ENCODE measurements at places on chromosomes 5 and 9.
A peak's percentile ranks its signal among the peaks of the same experiment; 100 is the strongest.

DNA sequence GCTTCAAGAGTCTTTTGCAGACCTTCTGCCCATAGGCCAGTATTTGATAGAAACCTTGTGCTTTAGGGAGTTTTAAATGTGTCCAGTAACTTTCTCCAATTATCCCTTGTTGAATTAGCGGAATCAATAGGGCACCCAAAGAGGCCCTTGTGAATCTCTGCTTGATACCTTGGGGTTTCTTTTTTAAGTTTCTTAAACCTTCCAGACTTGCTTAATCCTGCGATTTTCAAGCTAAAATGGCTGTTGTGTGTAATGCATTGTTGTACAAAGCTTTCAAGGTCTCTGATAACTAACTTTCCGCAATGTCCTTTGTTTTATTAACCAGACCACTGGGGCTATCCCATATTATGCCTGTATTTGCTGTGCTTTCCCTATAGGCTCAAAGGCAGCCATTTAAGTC, 577.4 kb upstream of the RORB start:
- DNase-seq = no peak

- DNase-seq = no peak
These were observed 159.6 kb downstream of the ACTL7B start for GRCh38 chr9:108696156-108696555.

GRCh38 chr9:30925635-30926034, 1458.8 kb upstream of the ACO1 start:
- no peak for DNase-seq

GRCh38 chr5:142939884-142940283, 169.7 kb downstream of the ARHGAP26 start:
- no peak for DNase-seq

DNA sequence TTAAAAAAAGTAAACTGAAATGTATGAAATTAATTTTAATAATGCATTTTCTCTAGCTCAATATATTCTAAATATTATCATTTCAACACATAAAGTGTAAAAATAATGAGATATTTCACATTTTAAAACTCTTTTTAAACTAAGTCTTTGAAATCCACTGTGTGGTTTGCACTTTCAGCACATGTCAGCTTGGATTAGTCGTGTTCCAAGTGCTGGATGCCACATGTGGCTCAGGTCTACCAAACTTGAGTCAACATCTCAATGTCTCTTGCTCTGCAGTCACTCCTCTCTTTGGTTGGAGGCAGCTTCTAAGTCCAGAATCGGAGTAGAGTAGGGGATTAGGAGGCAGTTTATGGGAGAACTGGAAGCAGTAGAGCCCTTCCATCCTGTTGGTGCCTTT, 173.7 kb upstream of the ANKRD55 start:
- no peak for DNase-seq

DNA sequence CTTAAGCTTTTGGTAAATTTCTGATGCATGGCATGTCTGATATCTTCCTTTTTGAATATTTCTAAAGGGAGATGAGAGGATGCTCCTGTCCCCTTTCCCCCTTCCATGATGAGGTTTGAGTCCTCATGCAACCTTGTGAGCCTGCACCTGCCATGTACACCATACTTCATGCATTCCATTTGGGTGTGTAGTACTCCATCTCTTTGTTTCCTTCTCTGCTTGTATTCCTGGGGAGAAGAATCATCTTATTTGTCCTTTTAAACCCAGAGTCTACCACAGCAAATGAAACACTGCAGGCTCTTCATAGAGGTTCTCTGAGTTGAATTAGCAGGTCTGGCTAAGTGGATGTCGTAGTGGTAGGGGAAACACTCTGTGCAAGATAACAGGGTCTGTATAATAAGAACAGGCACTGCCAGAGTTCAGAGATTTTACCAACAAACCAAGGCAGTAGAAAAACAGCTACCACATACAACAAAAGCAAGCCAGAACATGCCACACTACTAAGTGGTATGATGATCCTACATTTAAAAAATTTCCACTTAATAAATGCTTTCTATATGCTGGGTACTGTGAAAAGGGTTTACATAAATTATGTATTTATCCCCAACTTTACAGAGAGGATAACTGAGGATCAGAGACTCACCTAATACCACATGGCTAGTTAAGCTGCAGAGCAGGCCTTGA, 439.8 kb upstream of the GRIA1 start:
- DNase-seq = no peak

- DNase-seq = no peak
These were observed 67.4 kb downstream of the CARTPT start for GRCh38 chr5:71786337-71787055.

GRCh38 chr9:86713970-86714369, 233.3 kb downstream of the GAS1 start:
- DNase-seq = peak; percentile 63

GRCh38 chr5:150295172-150295634, 5.6 kb upstream of the CAMK2A start:
- DNase-seq = peak; percentile 70

GRCh38 chr9:31608416-31608815, 776.0 kb upstream of the ACO1 start:
- no peak for DNase-seq

DNA sequence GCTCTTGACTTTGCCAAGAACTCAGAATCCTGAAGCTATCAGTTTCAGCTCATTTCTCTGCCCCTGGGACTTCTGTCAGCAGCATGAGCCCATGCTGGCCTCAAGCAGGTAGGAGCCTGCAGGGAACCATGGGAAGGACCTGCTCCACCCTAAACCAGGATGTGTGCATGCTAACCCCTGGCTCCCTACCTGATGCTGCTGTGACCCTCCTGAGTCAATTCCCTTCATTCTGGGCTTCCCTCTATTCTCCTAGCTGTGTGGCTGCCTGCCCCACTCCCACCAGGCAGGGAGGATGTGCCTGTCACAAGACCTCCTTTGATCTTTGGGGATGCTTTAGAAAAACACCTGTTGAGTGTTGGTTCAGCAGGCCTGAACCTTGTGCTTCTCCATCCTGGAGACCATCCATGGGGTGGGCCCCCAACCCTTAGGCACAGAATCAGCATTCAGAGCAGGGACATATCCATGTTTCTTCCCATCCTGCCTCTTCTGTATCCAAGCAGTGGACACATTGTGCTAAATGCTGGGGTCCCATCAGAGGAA, 117.1 kb upstream of the CCL21 start:
- DNase-seq = no peak

- DNase-seq = peak; percentile 67
These were observed 102.3 kb downstream of the ENC1 start for GRCh38 chr5:74538206-74538661.

GRCh38 chr5:93192683-93193082, 388.3 kb downstream of the NR2F1-AS1 start:
- DNase-seq = no peak

DNA sequence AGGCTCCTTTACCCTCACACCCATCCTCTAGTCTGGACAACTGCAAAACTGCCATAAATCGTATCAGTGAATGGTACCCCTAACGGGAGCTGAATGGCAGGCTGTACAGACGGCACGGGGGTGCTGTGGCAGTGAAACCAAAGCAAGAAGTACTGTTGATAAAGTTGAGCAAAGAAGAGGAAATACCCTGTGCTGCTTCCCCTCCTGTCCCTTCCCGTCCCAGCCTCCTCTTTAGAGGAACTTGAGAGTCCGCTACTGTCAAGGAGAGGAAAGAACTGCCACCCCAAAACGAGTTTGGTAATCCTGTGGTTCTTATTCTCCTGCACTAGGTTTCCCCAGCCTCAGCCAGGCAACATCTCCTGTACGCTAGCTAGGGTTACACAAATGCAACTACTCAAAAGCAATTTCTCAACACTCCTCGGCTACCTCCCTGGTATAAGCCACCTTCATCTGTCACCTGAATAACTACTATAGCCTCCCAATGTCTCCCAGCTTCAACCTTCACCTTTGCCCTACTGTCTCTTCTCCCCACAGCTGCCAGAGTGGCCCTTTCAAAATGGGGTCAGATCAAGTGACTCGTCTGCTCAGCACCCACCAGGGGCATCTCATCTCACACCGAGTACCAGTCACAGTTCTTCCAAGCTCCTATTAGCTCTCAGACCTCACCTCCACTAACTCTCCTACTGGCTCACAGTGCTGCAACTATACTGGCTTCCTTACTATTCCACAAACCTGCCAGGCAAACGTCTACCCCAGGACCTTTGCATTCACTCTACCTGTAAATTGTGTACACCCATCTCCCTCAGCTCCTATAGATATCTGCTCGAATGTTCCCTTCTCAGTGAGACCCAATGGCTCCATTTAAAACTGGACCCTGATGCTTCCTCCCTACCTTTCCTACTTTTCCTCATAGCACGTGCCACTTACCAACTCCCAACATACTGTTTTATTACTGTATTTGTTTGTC, 4.1 kb downstream of the GLRX start:
- DNase-seq = no peak

DNA sequence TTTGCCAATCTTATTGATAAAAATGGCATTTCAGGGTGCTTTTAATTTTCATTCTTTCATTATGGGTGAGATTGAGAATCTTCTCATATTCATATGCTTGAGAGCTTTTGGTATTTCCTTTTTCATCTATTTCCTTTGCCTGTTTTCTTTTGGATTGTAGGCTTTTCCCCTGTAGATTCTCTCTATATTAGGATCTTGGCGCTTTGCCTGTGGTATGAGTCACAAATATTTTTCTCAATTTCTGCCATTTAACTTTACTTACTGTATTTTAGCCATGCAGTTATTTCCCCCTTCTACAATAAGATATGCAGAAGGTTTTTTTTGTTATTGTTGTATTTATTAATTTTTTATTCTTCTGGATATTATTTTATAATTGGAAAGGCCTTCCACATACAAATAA, 21.5 kb upstream of the KLF9 start:
- peak; percentile 35 for DNase-seq

DNA sequence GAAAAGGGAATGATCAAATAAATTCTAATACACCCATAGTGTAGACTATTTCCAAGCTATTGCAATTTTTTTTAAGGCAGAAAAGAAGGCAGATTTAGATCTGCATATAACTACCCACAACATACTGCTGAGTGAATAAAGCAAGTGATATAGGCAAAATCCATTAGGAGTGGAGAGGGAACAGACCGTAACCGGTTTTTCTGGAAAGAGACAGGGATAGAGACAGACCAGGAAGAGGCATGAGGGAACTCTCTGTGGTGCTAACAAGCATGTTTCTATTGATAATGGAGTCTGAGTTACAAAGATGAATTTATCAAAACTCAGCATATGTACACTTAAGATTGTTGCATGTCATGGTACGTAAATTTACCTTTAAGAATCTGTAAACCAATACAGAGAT, 14.5 kb downstream of the ZDHHC21 start:
- DNase-seq = no peak

GRCh38 chr5:16454686-16455085, 10.9 kb downstream of the ZNF622 start:
- DNase-seq = no peak

DNA sequence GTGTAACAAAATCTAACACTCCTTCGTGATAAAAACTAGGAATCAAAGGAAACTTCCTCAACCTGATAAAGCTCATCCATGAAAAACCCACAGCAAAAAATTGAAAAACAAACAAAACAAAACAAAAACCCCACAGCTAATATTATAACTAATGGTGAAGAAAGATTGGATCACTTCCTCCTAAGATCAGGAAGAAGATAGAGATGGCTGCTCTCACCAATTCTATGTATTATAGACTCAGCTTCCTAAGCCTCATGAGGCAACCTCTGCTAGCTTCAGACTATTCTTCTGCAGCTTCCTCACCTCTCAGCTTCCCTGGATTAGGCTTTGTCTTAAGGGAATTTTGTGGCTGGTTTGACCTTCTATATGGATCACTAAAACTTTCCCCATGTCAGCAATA, 40.1 kb downstream of the PHAX start:
- DNase-seq = no peak

DNA sequence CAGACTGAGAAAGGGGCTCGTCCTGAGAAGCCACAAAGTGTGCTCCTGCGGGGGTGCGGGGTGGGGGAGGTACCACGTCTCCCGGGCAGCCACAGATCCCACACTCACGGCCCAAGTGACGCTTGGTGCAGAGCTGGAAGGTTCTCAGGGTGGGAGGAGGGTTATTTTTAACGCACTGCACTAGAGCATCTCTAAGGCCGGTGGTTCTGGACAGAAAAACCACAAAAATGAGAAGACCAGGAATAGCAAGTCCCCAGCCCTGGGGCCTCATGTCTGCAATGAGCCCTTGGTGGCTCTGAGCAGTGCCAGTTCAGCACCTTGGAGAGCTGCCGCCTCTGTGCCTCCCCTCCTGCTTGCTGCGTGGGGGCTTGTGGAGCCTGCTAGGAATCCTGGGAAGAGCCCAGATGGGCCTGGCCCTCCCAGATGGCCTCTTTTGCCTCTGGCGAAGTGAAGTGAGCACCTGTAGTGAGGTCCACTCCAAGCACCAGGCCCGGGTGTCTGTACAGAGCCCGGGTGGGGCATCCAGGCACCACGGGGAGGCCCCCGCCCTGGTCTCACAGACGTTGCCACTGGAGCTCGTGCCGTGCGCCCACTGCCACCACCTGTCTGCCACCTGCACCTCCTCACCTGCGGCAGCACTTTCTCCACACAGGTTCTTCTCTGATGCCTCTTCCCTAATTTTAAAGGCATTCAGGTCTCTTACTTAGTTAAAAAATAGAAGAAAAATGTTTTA, 48.9 kb upstream of the CACNA1B start:
- peak; percentile 58 for DNase-seq

DNA sequence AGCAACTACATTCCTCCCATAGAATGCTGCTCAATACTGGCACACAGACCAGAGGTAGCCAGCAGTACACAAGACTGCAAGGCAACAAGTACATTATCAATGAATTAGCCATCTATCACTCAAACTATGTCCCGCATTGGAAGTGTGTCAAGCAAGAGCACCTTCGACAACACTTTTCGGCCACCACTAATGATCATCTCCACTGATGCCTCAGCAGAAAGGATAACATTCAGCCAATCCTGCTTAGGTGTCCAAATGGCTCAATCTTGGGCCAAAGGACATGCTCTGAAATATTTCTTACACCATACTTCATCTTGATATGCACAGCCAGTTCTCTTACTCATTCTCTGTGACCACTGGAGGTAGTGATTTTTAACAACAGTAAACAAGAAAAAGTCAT, 25.0 kb downstream of the SKP1 start:
- DNase-seq = no peak

DNA sequence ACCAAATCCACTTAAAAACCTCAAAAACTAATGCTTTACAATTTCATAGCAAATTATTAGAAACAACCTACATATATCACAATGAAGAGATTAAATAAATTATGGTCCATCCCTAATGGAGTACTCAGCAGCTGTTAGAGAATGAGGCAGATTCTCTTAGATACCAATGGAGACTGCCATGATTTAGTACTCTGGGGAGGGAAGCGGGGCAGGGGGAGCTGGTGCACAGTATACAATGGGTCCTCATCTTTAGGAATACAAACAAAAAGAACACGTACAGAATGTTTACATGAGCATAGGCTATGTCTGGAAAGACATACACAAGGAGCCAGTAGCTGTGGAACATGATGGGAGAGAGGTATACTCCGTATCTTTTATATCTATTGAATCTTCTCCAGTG, 2.0 kb downstream of the LIFR start:
- no peak for DNase-seq

DNA sequence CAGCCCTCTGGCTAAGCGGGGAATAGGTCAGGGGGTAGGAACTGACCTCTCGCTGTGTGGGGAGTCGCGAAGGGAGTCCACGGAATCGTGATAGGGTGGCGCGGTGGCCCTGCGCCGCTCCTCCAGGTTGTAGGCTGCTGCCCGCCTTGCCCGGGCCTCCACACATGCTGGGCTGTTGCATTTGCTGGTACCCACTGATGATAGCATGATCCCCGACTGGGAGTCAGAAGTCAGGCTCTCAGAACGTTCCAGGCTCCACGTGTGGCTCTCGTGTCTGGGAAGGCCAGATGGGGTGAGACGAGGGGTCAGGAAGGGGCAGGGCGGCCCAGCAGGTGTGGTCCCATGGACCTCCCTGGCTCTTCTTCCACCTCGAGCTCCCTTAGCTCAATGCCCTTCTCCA, 56.0 kb downstream of the PSD2 start:
- no peak for DNase-seq

GRCh38 chr9:32571969-32572899, 725 bp downstream of the NDUFB6 start:
- DNase-seq = peak; percentile 73

Measured in AG20443 (cell line).